ENCODE measurements at places on chromosomes 6 and 20.

DNA sequence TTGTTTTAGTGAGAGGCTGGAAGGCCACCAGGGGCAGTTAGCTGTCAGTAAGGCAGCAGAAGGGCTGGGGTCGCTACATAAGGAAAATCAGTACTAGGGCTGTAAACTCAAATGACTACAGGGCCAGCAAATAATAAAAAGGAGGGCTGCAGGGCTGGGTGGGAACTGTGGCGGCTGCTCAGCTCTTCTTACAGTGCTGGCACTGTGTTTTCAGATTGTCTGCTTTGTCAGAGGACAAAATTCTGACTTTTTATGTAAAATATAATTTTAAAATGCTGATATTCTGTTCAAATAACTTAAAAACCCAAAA is 23.2 kb downstream of the HLA-A start:
- DNase-seq, result no peak

- peak; percentile 63 for DNase-seq
Measured at GRCh38 chr6:127938701-127939100, 37.8 kb upstream of the THEMIS start.

GRCh38 chr6:121435444-121436069 is at the start of gene GJA1:
Gene GJA1, plus strand, starts transcription at chr6:121435646. Its CDS starts 11,202 bp downstream, at chr6:121446848.
- peak; percentile 96 for DNase-seq

- no peak for DNase-seq
Measured at GRCh38 chr6:11835065-11835464, 56.5 kb upstream of the ADTRP start.

- DNase-seq, result no peak
Measured at GRCh38 chr6:109739686-109740085, 48.6 kb downstream of the FIG4 start.

GRCh38 chr6:119921491-119922010 is 572.0 kb upstream of the MAN1A1 start:
- DNase-seq, result no peak

DNA sequence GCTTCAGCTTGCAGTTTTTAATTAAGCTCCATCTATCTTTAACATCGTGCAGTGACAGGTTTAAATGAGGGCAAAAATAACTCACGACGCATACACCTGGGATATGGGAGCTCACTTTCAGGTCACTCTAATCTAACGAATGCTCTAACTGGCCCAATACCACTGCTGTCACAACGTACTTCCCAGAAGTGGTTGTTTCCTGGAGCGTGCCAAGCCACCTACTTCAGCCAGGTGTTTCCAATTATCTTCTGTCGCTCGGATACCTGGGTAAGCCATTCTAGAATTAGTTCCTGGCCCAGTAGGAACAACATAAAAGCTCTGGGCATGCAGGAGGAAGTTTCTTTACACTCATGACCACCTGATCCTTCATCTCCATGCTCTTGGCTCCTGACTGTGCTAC is 147.4 kb downstream of the FOXC1 start:
- no peak for DNase-seq

- peak; percentile 69 for DNase-seq
Measured at GRCh38 chr6:31821301-31822035, 6.1 kb upstream of the HSPA1B start.

DNA sequence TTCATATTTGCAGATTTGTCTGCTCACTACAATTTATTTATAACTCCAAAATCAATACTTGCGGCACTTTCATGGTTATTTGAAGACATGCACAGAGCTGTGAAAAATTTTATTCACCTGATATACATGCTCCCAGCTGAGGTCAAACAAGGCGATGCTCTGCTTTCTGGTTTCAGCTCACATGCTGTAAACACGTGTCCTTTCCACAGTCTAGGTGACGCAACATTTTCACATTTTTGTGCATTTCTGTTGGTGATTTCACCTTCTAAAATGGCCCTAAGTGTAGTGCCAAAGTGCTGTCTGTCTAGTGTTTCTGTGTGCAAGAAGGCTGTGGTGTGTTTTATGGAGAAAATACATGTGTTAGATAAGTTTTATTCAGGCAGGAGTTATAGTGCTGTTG is 650.5 kb downstream of the RNF144B start:
- DNase-seq, result no peak

DNA sequence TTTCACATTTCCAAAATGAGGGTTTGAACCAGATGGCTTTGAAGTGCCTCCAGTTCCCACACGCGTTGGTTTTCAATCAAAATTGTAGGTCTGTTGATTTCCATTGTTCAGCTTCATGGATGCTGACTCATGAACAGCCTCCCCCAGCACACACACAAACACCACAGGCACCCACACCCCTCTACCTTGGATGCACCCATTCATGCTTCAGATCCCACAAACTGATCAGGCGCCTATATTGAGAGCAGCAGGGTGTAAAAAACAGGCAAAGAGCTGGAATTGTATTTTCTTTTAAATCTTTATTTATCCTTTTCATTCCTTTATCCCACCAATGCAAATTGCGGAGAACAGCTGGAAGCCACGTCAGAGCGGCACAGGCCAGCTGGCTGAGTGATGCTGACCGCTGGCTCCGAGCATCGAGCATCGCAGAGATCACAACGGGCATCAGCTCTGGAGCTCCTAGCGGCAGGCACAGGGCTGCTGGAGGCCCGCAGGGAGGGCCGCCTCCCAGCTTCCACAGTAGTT is 29.3 kb upstream of the TBC1D7 start:
- DNase-seq, result no peak

- DNase-seq, result no peak
Measured at GRCh38 chr6:146389740-146390139, 153.9 kb upstream of the RAB32 start.

GRCh38 chr6:44481760-44482159 is 94.3 kb downstream of the CDC5L start:
- DNase-seq, result no peak

DNA sequence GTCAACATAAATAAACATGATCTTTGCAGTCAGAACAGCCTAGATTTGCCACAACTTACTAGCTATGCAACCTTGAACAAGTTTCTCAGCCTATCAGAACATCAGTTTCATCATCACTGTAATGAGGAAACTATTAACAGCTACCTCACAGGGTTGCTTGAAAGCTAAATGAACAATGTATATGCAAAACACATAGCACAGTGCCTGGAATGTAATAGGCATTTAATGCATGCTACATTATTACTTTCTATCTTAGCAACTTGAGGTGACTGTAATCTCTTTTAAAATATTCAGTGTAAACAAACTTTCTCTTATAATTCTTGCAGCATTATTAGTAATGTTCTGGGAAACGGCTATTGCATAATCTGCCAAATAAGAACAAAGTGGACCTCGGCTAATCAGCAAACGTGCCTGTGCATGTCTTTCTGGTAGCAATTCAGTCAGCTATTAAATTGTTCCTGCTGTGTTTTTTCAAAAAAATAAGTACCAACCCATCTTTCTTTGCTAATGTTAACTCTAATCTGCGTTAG is 61.5 kb downstream of the SYNE1 start:
- no peak for DNase-seq

DNA sequence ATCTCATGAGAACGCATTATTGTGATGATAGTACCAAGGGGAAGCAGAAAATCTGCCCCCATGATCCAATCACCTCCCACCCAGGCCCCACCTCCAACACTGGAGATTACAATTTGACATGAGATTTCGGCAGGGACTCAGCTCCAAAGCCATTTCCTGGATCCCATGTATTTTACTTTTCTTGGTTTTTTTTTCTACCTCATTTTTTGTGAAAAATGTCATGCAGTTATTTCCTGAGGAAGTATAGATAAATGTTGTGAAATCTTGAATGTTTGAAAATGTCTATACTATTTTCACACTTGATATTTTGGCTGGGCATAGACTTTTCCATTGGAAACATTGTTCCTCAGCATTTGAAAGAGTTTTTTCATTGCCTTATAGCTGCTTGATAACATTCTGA is 9.1 kb upstream of the BRPF3 start:
- DNase-seq, result peak; percentile 10

DNA sequence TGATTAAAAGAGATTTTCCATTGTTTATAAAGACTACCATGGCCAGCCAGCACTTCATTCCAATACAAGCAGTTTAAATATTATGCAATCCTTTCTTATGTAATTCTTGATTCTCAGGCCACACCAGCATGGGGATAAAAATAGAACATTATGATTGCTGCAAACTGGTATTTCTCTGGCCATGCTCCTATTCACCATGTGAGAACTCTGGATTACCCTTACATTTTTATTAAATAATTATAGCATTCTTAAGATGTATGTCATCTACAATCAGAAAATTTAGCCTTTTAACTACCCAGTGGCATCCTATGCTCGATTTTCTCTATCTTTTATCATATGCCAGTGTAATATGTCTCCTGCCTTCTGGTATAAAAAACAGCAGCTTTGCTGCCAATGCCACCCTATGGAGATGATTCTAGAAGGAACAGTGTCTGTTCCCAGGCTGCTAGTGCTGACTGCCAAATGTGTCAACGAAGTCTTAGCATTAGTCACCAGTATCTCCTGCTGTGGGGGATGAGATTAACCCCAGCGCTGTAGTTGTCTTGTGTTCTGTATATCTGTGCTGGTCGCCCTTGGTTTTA is 501.4 kb downstream of the BCKDHB start:
- no peak for DNase-seq

GRCh38 chr20:13325033-13325432 is 104.0 kb downstream of the ISM1 start:
- DNase-seq, result peak; percentile 32

DNA sequence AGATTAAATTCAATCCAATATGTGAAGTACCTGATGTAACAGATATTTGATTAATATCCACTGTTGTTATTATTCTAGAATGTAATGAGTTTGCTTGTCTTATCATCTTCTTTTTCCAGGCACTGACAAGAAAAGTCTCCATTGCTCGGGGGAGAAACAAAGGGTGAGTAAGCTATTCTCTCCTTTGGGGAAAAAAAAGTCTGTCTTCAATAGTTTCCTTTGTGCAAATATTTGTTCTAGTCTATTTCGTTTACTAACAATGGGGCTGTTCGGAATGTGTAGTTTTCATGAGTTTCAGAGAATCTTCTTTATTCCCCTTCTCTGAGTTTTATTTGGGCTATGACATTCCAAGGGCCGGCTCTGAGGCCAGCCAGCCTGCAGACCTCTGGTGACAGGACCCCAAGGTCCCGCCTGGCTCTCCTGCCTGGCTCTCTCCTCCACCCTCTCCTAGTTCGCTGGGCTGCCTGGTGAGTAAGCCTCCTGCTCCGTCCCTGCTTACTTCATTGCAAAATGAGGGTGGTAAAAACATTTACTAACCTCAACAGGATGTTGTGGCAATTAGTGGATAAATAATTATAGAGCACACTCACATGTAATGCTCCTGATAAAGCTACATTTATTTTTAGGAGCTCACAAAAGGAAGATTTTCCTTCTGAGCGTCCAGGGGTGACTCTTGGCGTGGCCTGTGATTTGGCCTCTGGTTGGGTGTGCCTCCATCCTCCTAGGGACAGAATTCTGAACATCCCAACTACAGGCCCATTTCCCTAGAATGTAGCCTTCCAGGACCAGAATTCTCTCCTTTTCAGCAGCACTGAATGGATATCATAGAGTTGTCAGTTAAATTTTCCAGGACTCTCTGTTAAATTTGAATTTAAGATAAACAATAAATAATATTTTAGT is 43.1 kb upstream of the SNX9 start:
- DNase-seq, result no peak

GRCh38 chr20:34403908-34404307 is 40.8 kb downstream of the ITCH start:
- no peak for DNase-seq

GRCh38 chr6:44667668-44668390 is 280.3 kb downstream of the CDC5L start:
- no peak for DNase-seq

GRCh38 chr20:23078351-23079015 is 7.6 kb downstream of the CD93 start:
- DNase-seq, result peak; percentile 32

DNA sequence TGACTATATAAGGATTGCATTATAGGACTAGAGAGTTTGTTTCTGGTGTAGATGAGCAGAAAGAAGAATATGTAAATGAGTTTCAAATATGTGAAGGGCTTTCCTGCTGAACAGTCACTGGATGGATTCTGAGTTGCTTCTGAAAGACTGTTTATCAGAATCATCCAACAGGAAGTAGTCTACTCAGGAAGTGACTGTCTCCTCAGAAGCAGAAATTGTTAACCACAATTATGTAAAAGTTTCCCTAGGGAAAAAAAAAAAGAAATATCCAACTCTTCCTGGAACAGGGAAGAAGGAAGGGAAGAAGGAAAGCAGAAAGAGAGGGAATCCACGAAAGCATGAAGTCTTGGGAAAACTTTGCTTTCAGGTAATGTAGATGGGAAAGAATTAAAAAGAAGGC is 138.9 kb downstream of the TENT5A start:
- DNase-seq, result peak; percentile 62

GRCh38 chr6:128919412-128920180 is 36.7 kb downstream of the LAMA2 start:
- no peak for DNase-seq

- DNase-seq, result no peak
Measured at GRCh38 chr20:4585104-4585753, 136.5 kb upstream of the PRND start.

DNA sequence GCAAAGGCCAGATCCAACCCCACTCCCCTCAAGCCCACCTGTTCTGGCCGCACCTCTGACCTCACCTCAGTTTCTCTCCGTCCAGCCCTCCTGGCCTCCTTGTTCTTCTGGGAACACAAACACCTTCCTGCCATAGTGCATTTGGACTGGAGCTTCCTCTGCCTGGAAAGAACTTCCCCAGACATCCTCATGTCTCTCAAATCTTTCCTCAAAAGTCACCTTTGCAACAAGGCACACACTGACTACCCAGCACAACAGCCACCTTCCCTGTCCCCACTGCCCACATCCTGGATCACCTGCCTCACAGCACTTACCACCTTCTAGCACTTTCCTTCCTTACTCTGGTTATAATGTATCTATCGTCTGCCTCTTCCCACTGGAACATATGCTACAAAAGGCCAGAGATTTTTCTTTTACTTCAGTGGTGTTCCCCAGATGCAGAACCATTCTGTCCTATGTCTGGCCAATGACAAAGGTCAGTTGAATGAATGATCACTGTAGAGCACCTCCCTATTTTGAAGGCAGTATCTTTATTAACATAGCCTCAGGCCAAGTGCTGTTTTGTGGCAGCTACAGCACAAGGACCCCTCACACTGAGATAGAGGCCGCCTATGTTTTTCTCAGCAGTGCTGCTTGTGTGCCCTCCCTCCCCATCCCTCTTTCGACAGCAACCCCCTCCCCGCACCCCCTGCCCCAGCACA is 4.1 kb downstream of the HLA-B start:
- no peak for DNase-seq

DNA sequence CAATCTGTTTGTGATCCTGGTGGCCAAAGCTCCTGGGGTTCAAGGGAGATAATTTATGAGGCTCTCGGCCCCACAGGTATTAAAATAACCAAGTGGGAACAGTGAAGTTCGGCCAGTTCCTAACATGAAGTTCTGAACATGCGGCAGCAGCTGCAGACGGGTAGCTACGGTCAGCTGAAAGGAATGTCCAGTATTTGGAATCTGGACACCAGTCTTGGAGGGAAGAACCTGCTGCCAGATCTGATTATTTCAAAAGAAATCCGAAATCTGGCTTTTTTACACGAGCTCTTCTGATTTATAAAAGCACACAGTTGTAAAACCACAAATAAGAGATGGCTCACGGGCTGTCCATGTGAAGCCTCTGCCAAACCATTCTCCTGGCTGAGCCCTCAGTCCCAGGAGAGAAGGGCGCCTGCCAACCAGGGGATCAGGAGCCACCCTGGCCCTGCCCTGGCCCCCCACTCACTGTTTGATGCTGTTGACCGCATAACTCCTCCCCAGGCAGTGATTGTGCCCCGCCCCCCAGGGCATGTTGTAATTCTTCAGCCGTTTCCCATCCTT is 28.2 kb upstream of the KCNB1 start:
- no peak for DNase-seq

All from endothelial cell of umbilical vein (primary cell).